D341Med (cell line): ENCODE measurements at places on chromosomes 1 and 21.

GRCh38 chr1:226983247-226983991, 43.3 kb downstream of the COQ8A start:
- peak; percentile 39 for DNase-seq

DNA sequence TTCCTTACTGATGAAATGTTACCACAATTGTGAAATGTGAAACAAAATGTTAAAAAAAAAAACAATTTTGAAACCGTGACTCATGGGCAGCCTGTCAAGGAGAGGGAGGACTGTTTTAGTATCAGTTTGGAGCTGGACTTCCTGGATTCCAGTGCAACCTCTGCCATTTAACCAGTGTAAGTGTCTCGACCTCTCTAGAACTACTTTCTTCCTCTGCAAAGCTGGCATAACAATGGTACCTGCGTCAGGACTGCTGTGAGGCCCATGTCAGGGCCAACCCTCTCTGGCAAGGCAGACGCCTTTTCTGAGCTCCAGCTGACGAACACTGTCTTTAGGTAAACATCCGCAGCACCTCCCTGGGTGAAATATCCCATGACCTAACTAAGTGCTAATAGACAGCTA, 20.9 kb downstream of the URB1 start:
- DNase-seq = no peak

DNA sequence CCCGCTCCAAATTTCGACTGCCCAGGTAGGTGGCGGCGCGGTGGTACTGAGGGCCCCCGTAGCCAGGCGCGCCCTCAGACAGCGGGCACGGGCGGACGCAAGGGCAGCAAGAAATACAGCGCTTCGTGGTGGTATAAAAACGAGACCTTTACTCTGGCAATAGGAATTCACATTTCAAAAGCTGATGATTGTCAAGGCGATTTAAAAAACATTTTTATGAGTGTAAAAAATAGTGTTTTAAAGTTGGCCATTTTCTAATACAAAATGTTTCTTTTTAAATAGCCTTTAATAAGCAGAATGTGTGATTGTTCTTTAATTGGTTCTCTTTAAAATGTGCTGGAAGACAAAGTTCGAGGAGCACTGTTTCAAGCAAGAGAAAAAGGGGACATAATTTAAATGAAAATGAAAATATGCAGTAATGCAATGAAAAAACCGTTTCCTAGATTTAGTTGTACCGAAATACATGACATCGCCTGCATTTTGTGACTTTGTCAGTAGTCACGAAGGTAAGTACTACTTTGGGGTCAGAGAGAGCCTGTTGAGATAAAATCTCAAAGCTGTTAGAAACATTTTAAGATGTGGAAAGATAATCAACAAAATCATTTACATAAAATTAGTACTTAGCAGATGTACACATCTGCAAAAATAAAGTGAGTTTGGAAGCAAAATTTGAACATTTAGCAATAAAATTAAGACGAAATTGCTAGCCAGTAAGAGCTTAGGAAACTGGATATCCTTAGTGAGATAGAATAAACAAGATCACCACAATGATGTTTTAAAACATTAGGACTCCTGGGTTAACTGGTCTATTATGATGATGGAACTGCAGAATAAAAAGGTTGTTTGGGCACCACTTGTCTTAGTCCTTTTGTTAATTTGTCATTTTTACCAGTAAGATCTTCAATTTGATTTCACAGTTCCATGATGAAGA, 1.1 kb upstream of the PSMG1 start:
- DNase-seq = no peak

- DNase-seq = no peak
Observed at GRCh38 chr1:175274368-175274767, 81.8 kb upstream of the KIAA0040 start.

- no peak for DNase-seq
Observed at GRCh38 chr1:11518016-11518701, 39.2 kb downstream of the DISP3 start.

GRCh38 chr1:53890522-53890941, 935 bp upstream of the YIPF1 start:
- DNase-seq = no peak

GRCh38 chr1:63648689-63649088, 55.5 kb downstream of the PGM1 start:
- DNase-seq = no peak

DNA sequence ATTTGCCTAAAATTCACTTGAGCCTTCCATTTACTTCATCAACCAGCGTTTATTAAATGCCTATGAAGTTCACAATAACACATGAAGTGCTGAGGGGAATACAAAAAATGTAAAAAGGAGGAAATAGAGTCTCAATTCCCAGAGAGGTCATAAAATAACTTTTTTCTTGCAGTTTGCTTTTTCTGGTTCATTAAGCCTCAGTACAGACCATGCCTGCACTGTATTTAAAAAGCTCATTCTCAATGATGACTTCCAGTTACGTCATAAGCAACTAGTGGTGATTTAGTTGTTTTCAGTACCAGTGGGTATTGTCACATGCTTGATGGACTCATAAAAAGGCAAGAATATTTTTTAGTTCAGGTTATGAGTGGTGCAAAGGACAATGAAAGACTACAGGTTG, 160.1 kb upstream of the UBE2U start:
- DNase-seq = no peak

GRCh38 chr1:65615859-65616258, 176.8 kb upstream of the PDE4B start:
- no peak for DNase-seq

- DNase-seq = no peak
Observed at GRCh38 chr21:40706176-40706575, 140.8 kb downstream of the DSCAM start.

GRCh38 chr1:226870401-226871279, at the start of gene PSEN2:
PSEN2 (plus strand) TSS chr1:226870616; CDS start chr1:226881908, 11,292 bp downstream.
- peak; percentile 95 for DNase-seq

- no peak for DNase-seq
Observed at GRCh38 chr1:89657886-89658285, 25.0 kb downstream of the LRRC8C start.

DNA sequence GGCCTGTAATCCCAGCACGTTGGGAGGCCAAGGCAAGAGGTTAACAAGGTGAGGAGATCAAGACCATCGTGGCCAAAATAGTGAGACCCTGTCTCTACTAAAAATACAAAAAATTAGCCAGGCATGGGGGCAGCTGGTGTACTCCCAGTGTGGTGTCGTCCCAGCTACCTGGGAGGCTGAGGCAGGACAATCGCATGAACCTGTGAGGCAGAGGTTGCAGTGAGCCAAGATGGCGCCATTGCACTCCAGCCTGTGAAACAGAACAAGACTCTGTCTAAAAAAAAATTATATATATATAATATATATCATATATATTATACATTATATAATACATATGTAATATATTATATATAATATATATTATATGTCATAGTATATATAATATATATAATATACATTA, 249.2 kb upstream of the TPTE start:
- DNase-seq = no peak

- DNase-seq = no peak
Observed at GRCh38 chr1:197249324-197249723, 18.7 kb upstream of the CRB1 start.

GRCh38 chr1:186482661-186483255, 21.8 kb upstream of the PDC start:
- peak; percentile 76 for DNase-seq

DNA sequence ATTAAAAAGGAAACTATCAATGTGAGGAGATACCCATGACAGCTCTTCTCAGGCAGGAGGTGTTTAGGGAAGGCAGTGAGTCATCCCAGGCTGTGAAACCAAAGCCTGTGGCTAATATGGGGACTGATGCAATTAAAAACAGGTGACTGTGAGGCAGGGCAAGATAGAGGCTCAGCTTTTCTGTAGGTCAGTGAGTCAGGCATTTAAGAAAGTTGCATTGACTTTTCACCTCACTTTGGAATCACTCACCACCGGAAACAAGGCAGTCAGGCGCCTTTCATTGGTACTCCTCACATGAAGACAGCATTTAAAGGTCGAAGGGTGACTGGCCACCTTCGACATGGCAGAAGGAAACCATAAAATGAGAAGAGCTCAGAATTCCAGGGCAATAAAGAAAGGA, 54.5 kb downstream of the PAPPA2 start:
- no peak for DNase-seq

DNA sequence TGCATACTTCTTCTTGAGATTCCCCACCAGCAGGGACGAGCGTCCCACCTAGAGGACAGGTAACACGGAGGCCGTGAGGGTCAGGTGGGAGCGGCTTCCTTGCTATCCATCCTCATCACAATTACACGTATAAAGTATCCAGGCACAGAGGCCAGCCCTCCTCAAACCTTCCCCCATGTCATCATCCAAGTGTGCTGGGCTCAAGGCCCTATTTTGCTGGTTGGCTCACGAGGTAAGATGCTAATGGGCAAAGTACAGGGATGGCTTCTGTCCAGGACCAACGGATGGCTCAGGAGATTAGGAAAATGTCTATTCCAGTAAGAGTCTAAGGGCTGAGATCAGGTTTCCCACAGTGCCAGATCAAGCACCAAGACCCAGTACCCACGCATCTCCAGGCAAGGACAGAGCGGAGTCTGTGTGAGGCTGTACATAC, 11.5 kb upstream of the A3GALT2 start:
- DNase-seq = peak; percentile 48

GRCh38 chr1:94989911-94990473, 63.1 kb upstream of the CNN3 start:
- no peak for DNase-seq

GRCh38 chr1:20290624-20291597, at the start of gene VWA5B1:
VWA5B1 (plus strand) TSS chr1:20290875; CDS start chr1:20310602, 19,727 bp downstream.
- DNase-seq = peak; percentile 29

- no peak for DNase-seq
Observed at GRCh38 chr1:94526152-94526980, 15.2 kb downstream of the F3 start.

GRCh38 chr21:43613755-43614638, 45.3 kb downstream of the HSF2BP start:
- DNase-seq = no peak

DNA sequence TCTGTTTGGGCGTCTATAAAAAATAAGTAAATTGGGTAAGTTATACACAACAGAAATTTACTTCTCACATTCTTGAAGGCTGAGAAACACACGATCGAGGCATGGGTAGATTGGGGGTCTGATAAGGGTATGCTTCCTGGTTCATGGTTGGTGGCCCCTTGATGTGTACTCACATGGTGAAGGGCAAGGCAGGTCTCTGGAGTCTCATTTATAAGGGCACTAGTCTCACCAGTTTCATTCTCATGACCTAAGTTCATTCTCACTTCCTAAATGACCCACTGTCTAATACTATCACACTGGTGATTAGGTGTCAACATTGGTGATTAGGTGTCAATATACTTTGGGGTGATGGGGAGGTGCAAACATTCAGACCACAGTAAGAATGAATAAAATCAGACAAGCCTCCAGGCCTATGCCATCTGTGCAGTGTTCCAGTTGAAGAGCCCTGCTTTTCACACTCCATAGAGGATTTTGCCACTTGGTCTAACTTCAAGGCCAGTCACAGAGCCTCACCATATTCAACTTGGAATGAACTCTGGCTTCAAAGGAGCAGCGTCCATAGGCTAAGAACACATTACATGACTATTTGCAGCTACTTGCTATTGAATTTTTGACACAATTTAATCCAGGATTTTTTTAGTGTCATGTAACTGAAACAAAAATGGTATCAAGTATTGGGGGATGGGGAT, 2.5 kb upstream of the GBP4 start:
- no peak for DNase-seq

DNA sequence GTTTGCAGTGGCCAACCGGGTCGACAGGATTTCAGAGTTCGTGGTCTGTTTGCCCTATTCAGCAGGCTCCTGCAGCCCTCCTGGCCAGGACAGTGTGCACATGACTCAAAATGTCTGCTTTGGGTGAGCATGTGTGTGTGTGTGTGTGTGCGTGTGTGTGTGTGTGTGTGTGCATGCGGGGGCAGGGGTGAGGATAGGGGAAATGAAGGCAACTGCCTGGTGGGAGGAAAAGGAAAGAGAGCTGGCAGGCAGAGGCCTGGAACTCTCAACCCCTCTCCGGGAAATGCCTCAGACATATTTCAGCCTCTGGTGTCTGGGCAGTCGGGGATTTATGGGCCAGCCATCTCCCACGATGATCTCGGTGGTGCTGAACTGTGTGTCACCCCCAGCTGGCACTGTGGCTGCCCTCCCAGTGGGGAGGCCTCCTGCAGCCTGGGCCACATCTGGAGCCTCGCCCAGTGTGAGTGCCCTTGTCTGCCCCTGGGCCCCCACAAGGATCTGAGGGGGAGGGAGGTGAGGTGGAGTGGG, 15.2 kb downstream of the CDCP2 start:
- DNase-seq = no peak

DNA sequence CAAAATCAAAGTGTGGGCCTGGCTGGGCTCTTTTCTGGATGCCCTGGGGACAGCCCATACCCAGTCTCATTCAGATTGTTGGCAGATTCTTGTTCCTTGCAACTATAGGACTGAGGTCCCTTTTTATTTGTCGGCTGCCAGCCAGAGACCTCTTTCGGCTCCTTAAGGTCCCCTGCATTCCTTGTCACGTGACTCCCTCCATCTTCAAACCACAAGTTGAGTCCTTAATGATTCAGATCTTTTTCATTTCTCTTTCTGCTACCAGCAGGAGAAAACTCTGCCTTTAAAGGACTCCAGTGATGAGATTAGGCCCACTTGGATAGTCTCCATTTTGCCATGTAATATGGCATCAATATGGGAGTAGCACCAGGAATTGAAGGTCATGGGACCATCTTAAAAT, 48.6 kb downstream of the PATJ start:
- no peak for DNase-seq

- DNase-seq = no peak
Observed at GRCh38 chr1:235637756-235638534, 11.6 kb downstream of the GNG4 start.

DNA sequence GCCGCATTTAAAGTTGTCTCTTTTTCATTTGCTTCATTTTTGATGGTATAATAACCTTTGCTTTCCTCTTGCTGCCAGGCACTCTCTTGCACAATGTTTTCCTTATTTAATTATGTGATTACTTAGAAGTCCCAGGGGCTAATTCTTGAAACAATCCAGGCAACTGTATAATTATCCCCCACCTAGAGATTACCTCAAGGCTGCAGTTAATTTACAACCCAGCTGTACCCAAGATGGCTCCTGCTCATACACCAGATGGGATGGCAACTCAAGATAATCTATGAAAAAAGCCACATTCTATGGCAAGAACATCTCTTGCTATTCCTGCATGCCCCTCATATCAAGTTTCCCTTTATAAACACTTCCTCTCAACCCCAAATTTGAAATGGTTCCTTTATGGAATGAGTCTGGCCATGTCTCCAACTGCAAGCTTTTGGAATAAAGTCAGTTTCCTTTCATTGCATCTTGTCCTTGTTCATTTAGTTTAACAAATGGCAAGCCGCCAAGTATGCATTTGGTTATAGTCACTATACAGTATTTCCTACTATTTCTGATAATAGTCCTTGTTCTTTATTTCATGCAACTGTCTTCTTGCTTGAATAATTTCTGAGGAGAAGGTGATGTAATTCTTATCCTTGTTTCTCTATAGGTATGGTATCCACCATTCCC, 1042.6 kb downstream of the PLA2G4A start:
- DNase-seq = peak; percentile 71

DNA sequence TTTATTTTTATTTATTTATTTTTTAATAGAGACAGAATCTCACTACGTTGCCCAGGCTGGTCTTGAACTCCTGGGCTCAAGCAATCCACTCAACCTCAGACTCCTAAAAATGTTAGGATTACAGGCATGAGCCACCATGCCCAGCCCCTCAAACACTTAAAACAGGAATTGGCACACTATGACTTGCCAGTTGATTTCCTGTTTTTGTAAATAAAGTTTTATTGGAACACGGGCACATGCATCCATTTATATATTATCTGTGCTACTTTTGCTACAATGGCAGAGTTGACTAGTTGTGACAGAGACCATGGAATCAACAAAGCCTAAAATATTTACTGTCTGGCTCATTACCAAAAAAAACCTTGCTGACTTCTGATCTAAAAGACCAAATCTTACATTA, 16.0 kb upstream of the YRDC start:
- no peak for DNase-seq
